Activated naive CD4-positive, alpha-beta T cell treated with anti-CD3 and anti-CD28 coated beads for 36 hours (primary cell): ENCODE measurements at places on chromosomes 4 and X.
A peak's percentile ranks its signal among the peaks of the same experiment; 100 is the strongest.

GRCh38 chr4:152535360-152535902 lies 461 bp downstream of the FBXW7 start:
- DNase-seq: no peak

GRCh38 chr4:17578482-17578891 lies 1.5 kb downstream of the LAP3 start:
- peak; percentile 9 for DNase-seq

DNA sequence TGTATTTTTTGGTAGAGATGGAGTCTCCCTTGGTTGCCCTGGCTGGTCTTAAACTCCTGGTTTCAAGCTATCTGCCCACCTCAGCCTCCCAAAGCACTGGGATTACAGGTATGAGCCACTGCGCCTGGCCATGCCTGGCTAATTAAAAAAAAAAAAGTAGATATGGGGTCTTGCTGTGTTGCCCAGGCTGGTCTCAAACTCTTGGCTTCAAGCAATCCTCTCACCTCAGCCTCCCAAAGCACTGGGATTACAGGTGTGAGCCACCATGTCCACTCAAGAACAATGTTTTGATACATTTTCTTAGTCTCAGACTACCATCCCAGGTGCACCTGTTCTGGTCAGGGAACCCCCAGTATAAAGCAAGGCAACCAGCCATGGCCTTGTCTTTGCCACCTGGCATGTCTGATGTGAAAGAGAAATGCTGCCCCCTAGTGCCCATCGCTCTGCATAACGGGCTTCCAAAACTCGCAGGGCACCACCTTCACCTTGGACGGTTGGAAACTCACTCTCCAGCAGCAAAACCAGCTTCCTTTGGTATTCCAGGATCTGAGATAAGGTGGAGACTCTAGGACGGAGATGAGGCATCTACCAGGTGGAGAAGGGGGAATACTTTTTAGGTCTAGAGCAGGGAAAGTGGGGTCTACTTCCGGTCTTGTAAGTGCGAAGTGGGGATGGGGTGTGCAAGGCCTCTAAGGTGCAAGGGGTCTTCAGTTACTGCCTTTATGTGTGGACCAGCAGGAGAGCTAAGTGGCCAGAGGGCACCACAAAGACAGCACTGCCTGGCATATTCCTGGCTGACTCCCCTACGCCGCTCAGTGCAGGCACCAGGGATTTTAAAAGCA lies 47.7 kb upstream of the AFAP1 start:
- peak; percentile 90 for DNase-seq

- DNase-seq: no peak
These were observed 232.7 kb downstream of the FSTL5 start for GRCh38 chr4:161931089-161931488.
